ENCODE measurements at places on chromosomes 16 and 17. TPM values are rescaled to one million over a fixed set of nuclear protein-coding genes. Genes with fewer than 3 reads are reported as not detected.

The DHX40 gene
- 29.8 TPM for total RNA-seq

The CDRT15L2 gene
- total RNA-seq = not detected

The SMARCD2 gene
- total RNA-seq = 34.5 TPM

DNA sequence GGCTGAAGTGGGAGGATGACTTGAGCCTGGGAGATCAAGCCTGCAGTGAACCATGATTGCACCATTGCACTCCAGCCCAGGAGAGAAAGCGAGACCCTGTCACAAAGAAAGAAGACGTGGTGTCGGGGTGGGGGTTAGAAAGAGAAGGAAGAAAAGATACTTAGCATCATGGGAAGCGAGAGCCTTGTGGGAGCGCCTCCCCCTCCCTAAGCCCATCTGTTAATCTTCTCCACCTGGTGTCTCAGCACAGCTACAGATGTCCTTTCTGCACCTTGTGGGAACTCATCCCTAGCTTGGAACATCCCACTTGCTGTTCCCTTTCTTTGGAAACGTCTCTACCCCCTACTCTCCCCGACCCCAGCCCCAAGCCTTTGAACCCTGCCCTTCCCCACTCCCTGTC is 6.0 kb downstream of the ZNF688 start:
- DNase-seq = no peak

GRCh38 chr17:40178021-40178601 is 841 bp downstream of the RAPGEFL1 start:
- no peak for DNase-seq

DNA sequence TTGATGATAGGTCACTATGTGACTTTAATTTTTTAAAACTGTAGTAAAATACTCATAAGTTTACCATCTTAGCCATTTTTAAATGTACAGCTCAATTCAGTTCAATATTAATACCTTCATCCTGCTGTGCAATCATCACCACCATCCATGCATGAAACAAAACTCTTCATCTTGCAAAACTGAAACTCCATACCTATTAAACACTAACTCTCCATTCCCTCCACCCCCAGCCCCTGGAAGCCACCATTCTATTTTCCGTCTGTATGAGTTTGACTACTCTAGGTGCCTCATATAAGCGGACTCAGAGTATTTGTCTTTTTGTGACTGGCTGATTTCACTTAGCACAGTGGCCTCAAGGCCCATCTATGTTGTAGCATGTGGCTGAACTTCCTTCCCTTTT is 9.4 kb upstream of the CNEP1R1 start:
- no peak for DNase-seq

DNA sequence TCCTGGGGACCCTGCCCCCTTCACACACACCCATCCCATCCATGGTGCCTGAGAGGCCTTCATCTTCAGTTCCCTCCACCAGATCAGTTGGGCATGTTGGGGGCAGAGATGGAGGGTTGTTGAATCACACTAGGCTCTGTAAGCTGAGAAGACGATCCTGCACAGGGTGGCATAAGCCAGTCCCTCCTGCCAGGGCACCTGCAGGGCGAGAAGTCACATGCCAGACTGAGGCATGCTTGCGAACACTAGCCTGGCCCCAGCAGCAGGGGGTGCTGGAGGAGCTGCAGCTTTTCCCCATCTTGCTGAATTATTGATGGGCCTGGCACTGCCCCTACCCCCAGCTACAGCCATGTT is 6.1 kb upstream of the TBX2 start:
- no peak for DNase-seq

DNA sequence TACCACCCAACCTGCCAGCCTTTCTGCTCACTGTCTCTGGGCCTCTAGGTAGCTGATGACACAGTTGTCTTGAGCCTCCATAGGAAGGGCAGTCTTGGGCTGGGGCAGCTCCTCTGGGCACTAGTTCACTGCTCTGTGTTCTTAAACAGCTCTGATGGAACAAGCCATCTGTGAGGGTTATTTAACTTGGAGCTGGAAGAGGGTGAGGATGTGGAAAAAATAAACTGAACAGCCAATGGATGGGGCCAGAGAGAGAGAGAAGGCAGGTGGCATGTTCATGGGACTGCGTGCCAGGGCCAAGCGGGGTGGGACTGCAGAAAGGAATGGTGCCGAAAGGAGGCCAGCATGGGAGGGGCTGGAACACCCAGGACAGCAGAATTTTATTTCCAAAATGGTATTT is 52.6 kb downstream of the HIC1 start:
- DNase-seq = no peak

GRCh38 chr16:11049396-11050059 is 105.2 kb downstream of the CLEC16A start:
- no peak for DNase-seq

DNA sequence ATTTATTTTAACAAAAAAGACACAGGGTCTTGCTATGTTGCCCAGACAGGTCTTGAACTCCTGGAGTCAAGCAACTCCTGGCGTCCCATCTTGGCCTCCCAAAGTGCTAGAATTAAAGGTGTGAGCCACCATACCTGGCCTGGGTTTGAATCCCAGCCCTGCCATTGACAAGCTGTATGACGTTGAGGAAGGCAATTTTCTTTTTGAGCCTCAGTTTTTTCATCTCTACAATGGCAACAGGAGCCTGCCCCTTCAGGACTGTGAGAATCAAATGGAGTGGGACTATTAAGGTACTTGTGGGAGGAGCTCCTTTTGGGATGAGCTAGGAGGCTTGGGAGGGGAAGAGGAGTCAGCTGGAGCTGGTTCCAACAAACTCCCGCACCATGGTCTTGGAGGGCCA is 6.2 kb downstream of the RARA start:
- no peak for DNase-seq

GRCh38 chr17:52306314-52306713 is 147.8 kb upstream of the CA10 start:
- no peak for DNase-seq

GRCh38 chr16:13441675-13442074 is 478.3 kb upstream of the ERCC4 start:
- DNase-seq = no peak

DNA sequence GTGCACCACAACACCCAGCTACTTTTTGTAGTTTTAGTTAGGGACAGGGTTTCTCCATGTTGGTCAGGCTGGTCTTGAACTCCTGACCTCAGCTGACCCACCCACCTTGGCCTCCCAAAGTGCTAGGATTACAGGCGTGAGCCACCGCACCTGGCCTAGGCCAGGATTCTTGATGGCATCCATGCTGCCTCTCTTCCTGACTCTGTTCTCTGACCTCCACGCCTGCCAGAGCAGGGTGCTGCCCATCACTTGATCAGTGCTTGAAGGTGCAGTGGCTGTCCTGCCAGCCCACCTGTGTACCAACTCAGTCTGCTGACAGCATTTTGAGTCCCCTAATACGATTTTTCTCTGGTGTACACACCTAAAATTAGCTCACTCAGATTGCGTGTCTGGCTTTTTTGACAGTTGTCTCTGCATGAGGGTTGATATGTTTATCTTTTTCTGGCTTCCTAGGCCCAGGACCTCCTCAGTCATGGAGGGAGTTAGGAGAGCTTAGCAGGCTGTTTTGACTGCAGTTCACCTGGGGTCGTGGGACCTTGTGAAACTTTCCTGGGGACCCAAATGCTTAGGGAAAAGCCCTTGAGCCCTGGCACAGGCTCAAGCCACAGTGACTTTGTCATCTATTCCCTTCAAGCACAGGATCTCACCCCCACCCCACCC is 5.9 kb downstream of the HAS3 start:
- no peak for DNase-seq

DNA sequence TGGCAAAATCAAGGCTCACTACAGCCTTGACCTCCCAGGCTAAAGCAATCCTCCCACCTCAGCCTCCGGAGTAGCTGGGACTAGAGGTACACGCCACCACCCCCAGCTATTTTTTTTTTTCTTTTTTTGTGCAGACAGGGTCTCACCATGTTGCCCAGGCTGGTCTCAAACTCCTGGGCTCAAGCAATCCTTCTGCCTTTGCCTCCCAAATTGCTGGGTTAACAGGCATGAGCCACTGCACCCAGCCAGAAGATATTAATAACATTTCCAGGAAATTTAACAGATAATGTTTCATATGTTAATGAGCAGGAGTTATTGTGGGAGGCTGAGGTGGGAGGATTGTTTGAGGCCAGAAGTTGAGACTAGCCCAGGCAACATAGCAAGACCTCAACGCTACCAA is 8.4 kb upstream of the SPG7 start:
- DNase-seq = no peak

DNA sequence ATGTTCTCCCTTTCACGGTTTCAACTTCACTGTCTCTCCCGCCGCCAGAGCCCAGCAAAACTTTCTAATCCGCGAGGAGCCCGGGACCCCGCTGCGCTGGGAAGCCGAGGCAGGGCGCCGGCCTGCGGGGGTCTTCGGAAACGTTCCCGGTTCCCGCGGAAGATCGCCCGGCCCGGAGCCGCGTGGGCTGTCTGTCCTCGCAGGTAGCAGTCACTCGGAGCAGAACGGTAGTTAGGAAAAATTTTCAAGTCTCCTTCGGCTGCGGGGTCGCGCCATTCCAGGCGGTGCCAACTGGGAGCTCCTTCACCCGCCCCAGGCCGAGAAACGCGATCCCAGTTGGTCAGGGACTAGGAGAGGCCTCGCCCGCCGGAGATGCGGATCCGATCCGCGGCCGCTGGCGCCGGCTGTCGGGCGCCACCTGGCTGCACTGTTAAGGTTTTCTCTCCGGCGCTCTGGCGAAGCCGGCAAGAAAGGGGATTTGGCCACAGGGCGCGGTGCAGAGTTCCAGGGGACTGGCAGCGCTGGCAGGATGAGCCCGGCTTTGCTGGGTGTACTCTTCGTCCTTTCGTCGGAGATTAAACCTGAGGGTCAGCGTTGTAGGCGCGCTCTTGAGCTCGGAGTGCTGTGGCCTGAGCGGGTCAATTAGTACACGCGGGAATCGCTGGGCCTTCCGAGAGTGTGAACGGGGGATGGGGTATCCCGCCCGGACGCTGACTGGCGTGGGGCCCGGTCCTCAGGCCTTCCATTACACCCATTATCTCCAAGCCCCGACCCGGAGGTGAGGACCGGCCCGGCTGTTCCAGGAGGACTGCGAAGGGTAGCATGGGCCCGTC is 135.4 kb downstream of the KCNJ12 start:
- peak; percentile 61 for DNase-seq

DNA sequence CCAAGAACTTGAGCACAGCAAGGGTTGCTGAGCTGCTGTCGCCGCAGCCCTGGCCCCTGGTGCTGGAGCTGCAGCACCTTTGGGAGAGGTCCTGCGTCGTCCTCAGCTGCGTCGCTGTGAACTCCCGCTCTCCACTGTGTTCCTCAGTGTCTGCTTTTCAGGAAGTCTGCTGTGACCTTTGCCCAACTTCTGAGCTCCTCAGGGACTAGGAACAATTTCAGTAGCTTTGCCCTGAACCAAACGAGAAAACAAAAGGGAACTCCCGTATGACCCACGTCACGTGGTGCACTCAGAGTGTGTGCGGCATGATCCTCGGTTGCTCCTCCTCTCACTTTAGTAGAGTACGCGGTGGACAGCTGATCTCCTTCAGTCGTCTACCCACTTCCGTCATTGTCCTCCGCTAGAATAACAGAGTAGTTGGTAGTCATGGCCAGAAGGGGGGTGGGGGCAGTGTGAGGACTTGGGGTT is 44.2 kb downstream of the WDR45B start:
- no peak for DNase-seq

DNA sequence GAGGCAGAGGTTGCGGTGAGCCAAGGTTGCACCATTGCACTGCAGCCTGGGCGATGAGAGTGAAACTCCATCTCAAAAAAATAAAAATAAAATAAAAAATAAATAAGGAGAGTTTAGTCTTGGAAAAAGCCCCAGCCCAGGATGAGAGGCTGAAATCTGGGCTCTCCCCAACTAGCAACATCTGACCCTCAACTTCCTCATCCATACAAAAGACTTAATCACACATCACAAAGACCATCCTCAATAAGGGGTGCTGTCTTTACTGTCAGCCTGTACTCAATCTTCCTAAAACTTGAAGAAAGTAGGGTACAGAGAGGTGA is 11.4 kb upstream of the SLC4A1 start:
- DNase-seq = no peak

All from astrocyte (in vitro differentiated cells and primary cell).